ENCODE measurements at places on chromosomes 3 and 15. TPM values are rescaled to one million over a fixed set of nuclear protein-coding genes. Genes with fewer than 3 reads are reported as not detected.

SNX22 gene
- total RNA-seq, result 0.82 TPM

ADAMTSL3 gene
- total RNA-seq, result not detected

SKOR1 gene
- total RNA-seq, result 0.36 TPM

TGM4 gene
- not detected for total RNA-seq
